NCI-H2171 (cell line): ENCODE measurements at places on chromosomes 13 and 19.

- DNase-seq: no peak
Observed at GRCh38 chr19:5969476-5969875, 8.5 kb downstream of the RANBP3 start.

DNA sequence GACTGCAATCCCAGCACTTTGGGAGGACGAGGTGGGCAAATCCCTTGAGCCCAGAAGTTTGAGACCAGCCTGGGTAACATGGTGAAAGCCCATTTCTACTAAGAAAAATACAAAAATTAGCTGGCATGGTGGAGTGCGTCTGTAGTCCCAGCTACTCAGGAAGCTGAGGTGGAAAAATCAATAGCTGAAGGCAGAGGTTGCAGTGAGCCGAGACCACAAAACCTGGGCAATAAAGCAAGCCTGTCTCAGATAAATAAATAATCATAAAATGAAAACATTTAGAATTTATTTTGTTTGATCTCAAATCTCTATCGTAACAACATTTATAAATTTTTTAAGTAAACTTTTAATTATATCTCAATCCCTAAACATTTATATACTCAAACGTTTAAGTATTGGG lies 36.6 kb downstream of the USP12 start:
- DNase-seq: no peak

- no peak for DNase-seq
Observed at GRCh38 chr13:111976474-111977178, 90.3 kb upstream of the SOX1 start.

DNA sequence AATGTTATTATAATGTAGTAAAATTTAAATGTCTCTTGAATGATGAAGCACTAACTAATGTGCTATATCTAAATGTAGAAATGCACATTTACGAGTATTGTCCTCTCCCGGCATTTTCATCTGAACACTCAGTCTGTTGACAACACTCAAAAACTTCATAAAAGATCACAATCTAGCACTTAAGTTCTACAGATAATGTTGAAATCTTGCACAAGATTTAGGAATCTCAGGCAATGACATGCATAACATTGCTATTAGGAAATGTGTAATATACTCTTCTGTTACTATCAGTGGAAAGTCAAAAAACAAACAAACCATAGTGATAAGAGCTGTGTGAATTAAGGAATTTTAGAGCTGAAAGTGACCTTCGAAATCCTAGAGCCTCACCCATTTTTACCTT lies 37.5 kb upstream of the XPO4 start:
- no peak for DNase-seq

GRCh38 chr13:24683351-24683750 lies 3.1 kb downstream of the ATP12A start:
- DNase-seq: no peak

GRCh38 chr19:8580710-8581281 lies 3.6 kb upstream of the MYO1F start:
- peak; percentile 38 for DNase-seq
